HT1080 (cell line): ENCODE measurements at places on chromosomes 3 and 15. TPM values are rescaled to one million over a fixed set of nuclear protein-coding genes. Genes with fewer than 3 reads are reported as not detected.

Gene CCDC174
- 6.6 and 7.6 TPM in 2 replicates for total RNA-seq

Gene ANKRD63
- not detected in 2 replicates for total RNA-seq

Gene SAXO2
- total RNA-seq = 0.35 and 0.70 TPM in 2 replicates

Gene SPINT1
- total RNA-seq = 0.35 and 0.63 TPM in 2 replicates

Gene TRIM71
- total RNA-seq = not detected in 2 replicates

Gene ASB14
- 0.20 TPM in 1 of 2 replicates, not detected in the other for total RNA-seq

Gene GOLGA6L10
- total RNA-seq = 0.23 and 0.31 TPM in 2 replicates

Gene SAMD7
- total RNA-seq = not detected in 2 replicates

Gene PIERCE2
- total RNA-seq = 0.27 and 1.00 TPM in 2 replicates

Gene CHDH
- not detected in 2 replicates for total RNA-seq

Gene SEMA7A
- total RNA-seq = 197 and 212 TPM in 2 replicates

Gene ANKUB1
- total RNA-seq = not detected in 2 replicates

Gene GCNT3
- 0.10 and 0.79 TPM in 2 replicates for total RNA-seq

Gene MASP1
- 1.3 TPM in 1 of 2 replicates, not detected in the other for total RNA-seq

Gene MESP2
- total RNA-seq = not detected in 2 replicates

Gene RHOV
- 0.43 and 1.5 TPM in 2 replicates for total RNA-seq

Gene VPS33B
- total RNA-seq = 11.6 and 12.7 TPM in 2 replicates

Gene LHFPL4
- total RNA-seq = not detected in 2 replicates

Gene CADPS
- 0.03 and 0.18 TPM in 2 replicates for total RNA-seq

Gene IL5RA
- total RNA-seq = not detected in 2 replicates

Gene C3orf33
- total RNA-seq = 3.1 and 3.8 TPM in 2 replicates

Gene FETUB
- total RNA-seq = 1.8 and 1.9 TPM in 2 replicates

Gene SPRED1
- 26.3 and 27.4 TPM in 2 replicates for total RNA-seq

Gene GRK7
- not detected in 2 replicates for total RNA-seq

Gene CCR9
- not detected in 2 replicates for total RNA-seq

Gene LDHAL6B
- not detected in 2 replicates for total RNA-seq

Gene PPARG
- 1.7 and 2.6 TPM in 2 replicates for total RNA-seq

Gene PIGX
- 33.6 and 37.0 TPM in 2 replicates for total RNA-seq

Gene CCNB2
- 92.3 and 116 TPM in 2 replicates for total RNA-seq

Gene GREM1
- not detected in 2 replicates for total RNA-seq

Gene ADIPOQ
- not detected in 2 replicates for total RNA-seq

Gene CYFIP1
- total RNA-seq = 86.8 and 96.8 TPM in 2 replicates

Gene IL17RD
- total RNA-seq = 4.3 and 5.7 TPM in 2 replicates

Gene ABCC5
- total RNA-seq = 17.3 and 18.2 TPM in 2 replicates

Gene LSG1
- 103 and 108 TPM in 2 replicates for total RNA-seq

Gene PIGZ
- 0.67 and 0.98 TPM in 2 replicates for total RNA-seq

Gene C3orf49
- 0.16 TPM in 1 of 2 replicates, not detected in the other for total RNA-seq

Gene TMEM108
- 0.23 and 0.27 TPM in 2 replicates for total RNA-seq

Gene TRANK1
- total RNA-seq = 0.97 and 1.4 TPM in 2 replicates

Gene TERC
- 52.4 and 143 TPM in 2 replicates for total RNA-seq

Gene EOMES
- 0.06 and 0.30 TPM in 2 replicates for total RNA-seq

Gene GOLGA8S
- not detected in 2 replicates for total RNA-seq

Gene RAD51
- 10.9 and 17.7 TPM in 2 replicates for total RNA-seq

Gene ARGFX
- total RNA-seq = not detected in 2 replicates

Gene CCR2
- total RNA-seq = not detected in 2 replicates

Gene KCNAB1
- total RNA-seq = 1.9 and 2.4 TPM in 2 replicates

Gene ZNF385D
- total RNA-seq = 0.03 and 0.13 TPM in 2 replicates

Gene FOXB1
- not detected in 2 replicates for total RNA-seq

Gene NR2E3
- not detected in 2 replicates for total RNA-seq

Gene DHX30
- total RNA-seq = 135 and 148 TPM in 2 replicates

Gene NKTR
- total RNA-seq = 12.8 and 16.1 TPM in 2 replicates

Gene LOXL1
- total RNA-seq = 51.8 and 67.5 TPM in 2 replicates
